Common myeloid progenitor, CD34-positive (primary cell): ENCODE measurements at places on chromosomes 12 and 14.

DNA sequence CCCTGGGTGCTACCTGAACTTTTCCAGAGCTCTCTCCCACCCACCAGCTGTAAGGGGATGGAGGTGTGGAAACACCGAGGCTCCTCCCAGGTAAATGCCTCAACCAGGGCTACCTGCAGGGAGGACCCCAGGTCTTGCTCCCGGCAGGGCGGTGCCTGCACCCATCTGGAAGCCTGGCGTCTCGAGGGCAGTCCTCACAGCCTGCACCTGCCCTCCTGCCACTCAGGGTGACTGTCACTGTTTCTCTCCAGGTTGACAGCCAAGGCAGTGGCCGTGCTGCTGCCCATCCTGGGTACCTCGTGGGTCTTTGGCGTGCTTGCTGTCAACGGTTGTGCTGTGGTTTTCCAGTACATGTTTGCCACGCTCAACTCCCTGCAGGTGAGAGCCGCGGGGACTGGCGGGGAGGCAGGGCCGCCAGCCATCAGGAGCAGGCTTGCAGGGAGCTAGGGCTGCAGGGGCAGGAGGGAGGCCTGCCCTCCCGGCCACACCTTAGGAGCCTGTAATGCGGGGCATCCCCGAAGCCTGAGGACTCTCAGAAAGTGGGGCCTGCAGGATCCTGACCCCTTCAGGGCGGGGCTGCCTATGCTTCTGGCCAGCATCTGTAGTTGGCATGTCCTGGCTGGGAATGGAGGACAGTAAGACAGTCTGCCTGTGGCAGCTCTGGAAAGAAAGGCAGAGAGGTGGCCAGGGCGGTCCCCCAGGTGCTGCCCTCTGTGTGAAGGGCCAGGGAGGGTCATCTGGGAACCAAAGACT lies 182.3 kb downstream of the ADGRD1 start:
- DNase-seq, result no peak

GRCh38 chr12:123075087-123075645 lies 75.7 kb downstream of the PITPNM2 start:
- no peak for DNase-seq

DNA sequence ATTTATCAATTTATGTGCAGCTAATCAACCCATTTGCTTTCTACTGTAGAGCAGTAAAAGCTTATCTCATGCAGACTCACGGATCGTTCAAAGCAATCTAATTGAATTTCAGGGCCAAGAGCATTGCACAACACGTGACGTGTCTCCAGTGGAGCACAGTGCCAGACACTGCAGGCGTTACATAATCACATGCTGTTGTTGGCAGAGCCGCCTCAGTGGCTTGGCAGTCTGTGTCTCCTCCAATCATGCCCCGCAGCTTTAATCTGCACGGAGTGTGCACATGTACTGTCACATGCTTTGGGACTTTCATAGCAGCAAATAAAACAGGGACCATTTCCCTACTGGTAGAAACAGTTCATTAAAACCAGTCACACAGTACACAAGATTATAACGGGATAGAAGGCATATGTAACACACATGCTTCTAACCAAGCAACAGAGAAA lies 309.3 kb downstream of the ITPR2 start:
- no peak for DNase-seq

GRCh38 chr12:121532503-121533393 lies 48.1 kb downstream of the KDM2B start:
- DNase-seq, result no peak

GRCh38 chr12:62436164-62436503 lies 30.5 kb upstream of the MON2 start:
- no peak for DNase-seq
